ENCODE measurements at places on chromosomes 1 and 21.

DNA sequence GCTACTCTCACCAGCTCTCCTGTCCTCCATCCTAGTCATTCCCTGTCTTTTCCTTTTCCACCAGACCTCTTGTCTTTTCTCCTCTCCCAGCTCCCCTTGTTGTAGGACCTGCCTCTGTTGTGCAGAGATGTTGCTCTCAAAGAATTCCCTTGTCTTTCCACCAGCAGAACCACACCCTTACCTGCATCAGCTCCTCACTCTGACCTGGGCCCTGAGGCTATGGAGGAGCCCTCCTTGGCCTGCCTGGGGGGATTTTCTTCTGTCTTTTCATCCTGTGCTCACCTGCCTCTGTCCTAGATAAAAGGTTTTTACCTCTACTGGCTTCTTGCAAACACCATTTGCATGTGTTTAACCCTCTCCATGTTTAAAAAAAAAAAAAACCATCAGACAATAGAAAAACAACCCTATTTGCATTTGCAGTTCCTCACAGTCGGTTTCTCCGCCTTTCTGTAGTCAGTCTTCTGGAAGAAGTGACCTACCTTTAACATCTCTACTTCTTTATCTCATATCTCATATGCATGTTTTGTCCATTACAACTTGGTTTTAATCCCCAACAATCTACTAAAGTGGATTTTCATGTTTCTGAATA is 12.1 kb downstream of the FCRL5 start:
- no peak for DNase-seq

DNA sequence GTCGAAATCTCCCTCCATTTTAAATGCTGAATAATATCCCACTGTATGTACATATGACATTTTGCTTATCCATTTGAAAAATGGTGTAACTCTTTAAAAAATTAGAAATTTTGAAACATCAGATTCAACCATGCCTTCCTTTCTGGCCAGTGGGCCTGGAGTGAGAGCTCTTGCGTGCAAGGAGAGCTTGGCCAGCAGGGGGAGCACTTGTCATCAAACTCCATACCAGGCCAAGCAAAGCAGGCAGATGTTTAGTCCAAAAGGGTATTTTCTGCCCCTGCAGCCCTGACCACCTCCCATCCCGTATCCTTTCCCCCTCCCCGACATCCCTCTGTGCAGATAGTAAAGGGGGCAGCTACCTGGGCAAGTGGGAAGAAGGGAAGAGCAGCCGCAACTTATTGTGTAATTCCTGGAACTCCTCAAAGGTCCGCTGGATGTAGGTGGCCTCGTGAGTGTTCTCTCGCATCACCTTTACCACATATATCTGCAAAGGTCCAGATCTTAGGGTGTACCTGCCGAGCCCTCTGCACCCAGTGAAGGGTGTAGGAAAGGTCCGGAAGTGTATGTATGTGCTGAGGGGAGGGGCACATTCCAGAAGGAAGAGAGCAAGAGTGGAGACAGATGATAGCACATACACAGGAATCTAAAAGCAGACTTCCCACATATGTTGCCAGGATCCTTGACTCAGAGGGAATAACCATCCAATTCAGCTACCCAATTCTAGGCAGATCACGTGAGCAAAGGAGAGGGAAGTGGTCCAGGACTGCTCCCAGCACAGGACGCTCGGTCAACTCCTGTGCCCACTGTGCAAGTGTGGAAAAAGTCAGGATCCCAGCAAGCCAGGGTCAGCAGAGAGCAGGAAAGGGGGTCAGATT is 19.9 kb upstream of the PPP1R15B start:
- peak; percentile 56 for DNase-seq

- DNase-seq, result no peak
Observed at GRCh38 chr1:183638649-183639387, 3.2 kb upstream of the ARPC5 start.

DNA sequence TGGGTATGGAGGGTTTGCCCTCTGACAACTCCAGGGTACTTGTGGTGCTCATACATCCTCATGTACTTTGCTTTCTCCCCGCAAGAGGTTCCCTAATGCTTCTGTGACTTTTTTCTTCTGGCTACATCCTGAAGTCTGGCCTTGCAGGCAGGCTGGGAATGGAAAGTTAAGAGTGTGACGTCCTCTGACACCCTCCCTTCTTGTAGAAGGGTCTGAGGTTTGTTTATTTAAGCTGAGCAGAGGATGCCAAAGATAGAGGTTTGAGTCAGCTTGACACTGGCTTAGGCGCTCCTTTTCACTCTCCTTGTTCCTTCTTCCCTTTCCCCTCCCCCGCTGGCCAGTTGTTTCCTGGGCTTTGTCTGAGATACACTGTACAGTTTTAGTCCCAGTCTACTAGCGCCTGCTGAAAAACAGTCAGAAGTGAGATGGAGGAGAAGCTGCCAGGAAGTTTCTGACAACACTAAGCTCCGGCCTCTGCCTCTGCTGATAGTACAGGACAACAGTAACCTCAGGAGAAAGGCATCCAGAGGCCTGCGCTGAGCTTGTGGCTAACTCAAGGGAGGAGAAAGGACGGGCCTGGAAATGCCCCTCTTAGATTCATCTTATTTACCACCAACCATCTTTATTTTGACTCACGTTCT is at the start of gene MACF1:
MACF1 (plus strand) TSS at position 255 of the 641 bp plus-strand sequence; CDS start at position 583, 328 bp downstream.
- DNase-seq, result no peak

- DNase-seq, result no peak
Observed at GRCh38 chr21:26027696-26028095, 142.9 kb downstream of the APP start.
